Activated CD4-positive, alpha-beta T cell treated with anti-CD3 and anti-CD28 coated beads for 4 hours (primary cell): ENCODE measurements at places on chromosomes 3 and 15.

- DNase-seq: no peak
These were observed 17.4 kb downstream of the GPR160 start for GRCh38 chr3:170055209-170055608.

- no peak for DNase-seq
These were observed 57.7 kb downstream of the PXYLP1 start for GRCh38 chr3:141289228-141289772.

- DNase-seq: no peak
These were observed 398.8 kb upstream of the ATP10A start for GRCh38 chr15:26261966-26262365.

DNA sequence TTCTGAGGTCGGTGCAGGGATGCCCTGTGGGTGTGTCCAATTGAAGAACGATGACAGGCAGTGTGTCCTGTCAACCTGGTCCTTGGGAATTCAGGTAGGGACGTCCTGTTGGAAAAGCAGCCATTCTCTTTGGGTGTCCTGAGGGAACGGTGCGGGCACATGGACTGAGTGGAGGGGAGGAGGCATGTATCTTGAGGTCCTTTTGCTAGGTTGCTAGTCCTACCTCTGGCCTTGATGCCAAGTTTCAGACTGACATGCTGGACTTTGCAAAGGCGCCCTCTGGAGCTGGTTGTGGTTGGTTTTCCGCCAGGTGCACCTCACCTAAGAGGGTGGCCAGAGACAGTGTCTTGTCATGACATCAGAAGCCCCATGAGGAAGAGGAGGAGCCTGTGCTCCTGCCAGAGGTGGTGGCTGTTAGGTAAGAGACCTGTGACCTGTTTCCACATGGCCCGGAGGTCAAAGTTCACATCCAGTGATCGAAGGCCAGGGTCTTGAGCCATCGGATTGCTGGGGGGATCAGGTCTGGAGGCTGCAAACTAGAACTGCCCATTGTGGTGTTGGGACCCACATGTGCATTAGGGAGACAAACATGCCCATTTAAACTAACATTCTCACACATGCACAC is 106.3 kb downstream of the SNRPN start:
- no peak for DNase-seq

- no peak for DNase-seq
These were observed 4.0 kb upstream of the IL17RE start for GRCh38 chr3:9898467-9899241.

DNA sequence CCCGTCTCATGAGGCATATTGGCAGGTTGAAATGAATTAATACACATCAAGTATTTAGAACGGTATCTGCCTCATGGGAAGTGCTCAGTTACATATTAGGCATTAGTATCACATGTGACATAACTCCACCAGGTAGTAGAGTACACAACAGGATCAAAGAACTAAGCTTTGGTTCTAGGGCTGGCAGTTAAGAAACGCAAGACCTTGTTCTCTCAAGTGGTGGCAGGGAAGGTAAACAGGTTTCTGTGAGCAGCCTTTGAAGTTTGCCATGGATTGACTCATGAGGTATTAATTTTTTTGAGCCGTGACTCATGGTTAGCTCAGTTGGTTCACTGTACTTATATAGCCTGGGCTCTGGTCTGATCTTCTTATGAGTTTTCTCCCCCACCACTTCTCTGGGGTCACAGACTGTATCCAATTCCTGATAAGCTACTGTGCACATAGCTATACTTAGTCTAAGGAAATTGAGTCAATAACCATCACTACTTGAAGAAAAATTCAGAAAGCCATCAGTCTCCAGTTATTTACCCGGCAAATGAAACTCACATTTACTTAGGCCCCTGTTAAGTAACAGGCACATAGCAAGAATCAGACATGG is 155.6 kb upstream of the STT3B start:
- peak; percentile 32 for DNase-seq

DNA sequence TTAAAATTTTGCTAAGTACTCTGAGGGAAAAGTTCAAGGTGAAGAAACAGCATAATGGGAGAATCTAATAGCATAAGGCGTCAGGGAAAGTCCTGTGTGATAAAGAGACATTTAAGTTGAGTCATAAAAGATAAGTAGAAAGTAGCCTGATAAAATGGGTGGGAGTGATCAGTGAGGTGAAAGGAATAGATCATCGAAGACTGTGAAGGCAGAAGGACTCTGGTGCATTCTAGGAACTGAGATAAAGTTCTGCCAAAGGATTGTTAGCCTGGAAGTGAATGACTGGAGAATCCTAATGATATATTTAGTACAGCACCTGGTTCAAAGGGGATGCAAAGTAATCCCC is 149.9 kb downstream of the CFAP20DC start:
- no peak for DNase-seq

- DNase-seq: no peak
These were observed 252.7 kb downstream of the TJP1 start for GRCh38 chr15:29569533-29570092.

DNA sequence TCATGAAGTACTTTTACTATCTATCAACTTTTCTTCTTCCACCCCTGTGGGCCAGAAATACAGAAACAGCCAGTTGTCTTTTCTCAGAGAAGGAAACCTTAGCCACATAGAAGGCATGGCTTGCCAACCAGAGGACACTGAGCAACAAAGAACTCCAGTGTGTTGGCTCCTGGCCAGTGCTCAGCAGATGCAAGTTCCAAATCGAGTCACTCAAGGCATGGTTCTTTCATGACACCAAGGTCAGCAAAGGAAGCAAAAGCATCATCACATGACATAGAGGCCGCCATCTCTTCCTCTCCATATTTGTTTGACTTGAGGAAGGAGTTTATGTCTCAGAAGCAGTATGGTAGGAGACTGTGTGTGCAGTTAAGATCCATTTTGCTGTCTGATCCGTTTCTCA is 92.2 kb downstream of the MYLK start:
- DNase-seq: no peak

DNA sequence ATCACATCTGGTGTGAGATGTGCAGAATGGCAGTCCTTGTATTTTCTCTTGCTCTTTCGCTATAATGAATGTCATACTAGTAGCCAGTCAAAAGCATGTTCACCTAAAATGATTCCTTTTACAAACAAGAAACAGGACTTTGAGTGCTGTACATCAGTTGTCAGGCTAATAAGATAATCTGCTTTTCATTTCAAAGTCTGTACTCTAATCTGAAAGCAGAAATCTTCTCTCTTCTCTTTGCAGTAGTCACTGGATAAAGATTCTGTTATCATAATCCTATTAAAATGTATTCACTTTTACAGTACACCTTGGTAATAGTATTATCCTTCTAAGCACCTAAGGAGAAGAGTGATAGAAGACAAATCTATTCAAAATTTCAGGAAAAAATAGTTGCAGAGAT is 300.1 kb downstream of the MFSD1 start:
- DNase-seq: no peak

DNA sequence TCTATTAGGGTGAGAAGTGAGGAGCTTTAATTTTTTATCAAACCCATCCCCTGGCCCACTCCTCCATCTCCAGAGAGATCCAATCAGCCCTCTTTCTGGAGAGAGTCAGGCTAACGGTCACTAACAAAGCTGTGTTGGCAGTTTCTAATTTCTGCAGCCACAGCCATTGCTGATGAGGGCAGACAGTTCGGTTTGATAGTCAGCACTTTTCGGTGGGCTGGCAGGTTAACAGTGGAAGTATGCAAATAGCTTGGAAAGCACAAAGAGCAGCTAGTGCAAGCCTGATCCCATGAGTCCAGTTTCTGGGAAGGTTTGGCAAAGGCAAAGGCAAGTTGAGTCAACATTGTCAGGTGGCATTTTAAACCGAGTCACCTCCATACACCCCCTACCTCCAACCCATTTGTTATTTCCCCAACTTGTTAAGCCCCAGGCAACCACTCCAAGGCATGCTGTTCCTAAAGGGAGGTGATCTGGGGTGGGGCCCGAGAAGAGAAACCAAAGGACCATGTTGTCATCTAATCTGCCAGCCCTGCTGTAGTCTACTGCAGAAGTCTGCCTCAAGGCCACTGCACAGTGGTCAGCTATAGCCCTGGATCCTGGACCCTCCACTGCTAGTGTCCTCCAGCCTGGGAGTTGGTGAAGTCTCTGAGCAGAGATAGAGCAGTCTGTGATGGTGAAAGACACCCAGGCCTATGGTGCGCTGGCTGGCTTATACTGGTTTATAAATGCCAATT is 1.7 kb downstream of the CCR1 start:
- no peak for DNase-seq

- DNase-seq: no peak
These were observed 86.2 kb downstream of the TBC1D5 start for GRCh38 chr3:17656264-17656663.

DNA sequence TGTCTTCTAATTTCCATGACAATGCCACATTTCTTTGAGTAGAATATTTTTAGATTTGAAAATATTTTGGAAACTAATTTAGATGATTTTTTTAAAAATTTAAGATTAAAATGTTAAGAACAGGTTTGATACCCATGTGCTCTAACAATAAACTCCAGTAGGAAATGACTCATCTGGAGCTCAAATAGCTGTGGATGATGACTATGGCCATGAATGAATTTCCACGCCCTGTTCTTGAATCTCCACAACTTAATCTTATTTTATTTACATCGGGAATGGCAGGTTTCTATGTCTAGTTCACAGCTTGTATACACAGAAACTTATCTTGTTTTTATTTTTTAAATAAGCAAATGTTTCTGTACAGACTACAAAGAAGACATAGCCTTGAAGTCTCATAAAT is 726.8 kb downstream of the NAALADL2 start:
- DNase-seq: no peak

DNA sequence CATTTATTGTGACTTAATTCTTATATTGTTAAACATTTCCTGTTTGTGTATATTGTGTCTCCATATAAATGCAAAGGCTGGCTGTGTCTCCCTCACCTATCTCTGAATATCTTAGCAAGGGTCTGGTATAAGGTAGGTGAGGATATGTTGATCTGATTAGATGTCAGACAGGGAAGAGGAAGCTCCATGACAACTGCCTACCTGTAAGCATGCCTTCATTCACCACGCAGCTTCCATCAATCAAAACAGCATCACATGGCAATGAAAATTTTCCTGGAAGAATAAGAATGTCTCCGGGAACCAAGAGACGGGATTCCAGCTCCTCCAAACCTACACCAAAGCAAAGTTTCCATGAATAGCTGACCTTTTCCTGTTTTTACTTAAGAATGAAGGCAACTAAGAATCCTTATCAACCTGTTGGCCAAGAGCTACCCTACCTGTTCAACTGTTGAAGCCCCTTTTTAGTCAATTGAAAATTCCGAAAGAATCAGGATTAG is 34.8 kb downstream of the ATP13A5 start:
- DNase-seq: no peak

- DNase-seq: no peak
These were observed 42.1 kb upstream of the RASA2 start for GRCh38 chr3:141444586-141445285.

DNA sequence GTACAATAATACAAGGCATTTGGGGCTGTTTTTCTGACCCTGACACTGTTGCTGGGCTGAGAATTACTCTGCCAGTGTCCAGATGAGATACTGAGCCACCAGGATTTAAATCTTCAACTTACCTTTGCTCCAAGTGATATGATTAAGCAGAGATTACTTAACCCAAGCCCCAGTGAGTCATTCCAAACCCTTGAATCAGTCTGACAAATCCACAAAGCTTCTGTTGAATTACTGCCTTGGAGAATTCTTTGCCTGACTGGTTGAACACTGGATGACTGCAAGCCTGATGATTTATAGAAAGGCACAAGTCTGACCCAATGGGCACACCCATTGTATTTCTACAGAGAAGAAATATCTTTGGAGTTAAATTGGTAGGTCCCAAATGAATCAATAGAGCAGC is 88.2 kb upstream of the TSC22D2 start:
- DNase-seq: no peak
